ENCODE measurements at places on chromosomes 6 and 20.

GRCh38 chr20:35116258-35116657 lies 23.7 kb upstream of the TRPC4AP start:
- DNase-seq: no peak

DNA sequence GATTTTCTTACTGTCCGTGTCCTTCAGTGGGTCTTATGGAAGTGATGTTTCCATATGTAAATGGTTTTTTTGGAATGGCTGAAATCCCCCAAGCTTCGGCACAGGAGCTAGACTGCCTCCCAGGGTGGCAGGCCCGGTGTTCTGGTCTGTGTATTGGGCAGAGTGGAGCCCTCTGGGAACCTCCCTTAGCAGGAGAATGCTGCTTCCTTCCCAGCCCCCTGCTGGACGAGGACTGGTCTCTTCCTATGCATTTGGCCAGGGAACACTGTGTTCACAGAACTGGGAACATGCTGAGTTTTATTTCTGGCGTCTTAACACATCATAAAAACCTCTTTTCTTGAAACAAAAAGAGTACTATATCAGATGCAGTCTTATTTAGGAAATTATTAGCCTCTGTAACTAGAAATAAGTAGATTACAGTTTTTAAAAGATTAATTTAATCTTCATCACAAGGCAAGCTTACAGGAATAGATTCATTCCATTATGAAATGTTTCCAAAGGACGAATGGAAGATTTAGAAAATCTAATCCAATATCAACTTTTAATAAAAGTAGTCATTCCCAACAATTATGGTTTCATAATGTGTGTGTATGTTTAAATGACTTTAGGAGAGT lies 56.6 kb downstream of the SYTL3 start:
- no peak for DNase-seq

DNA sequence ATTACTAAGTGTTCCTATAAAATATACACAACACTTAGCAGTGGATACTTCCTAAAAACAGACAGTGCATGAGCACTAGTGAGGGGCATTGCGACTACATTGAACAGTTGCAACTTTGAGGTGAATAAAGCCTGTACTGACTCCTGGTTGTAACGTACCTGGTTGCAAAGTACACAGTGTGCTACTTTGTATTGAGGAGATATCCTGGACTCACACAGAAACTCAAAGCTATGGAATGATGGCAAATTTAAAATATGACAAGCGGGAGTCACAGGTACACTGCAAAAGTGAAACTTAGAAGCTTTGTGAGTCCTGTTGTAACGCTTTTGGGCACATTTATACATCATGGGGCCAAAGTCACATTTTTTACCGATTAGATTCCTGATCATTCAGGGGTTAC lies 55.6 kb upstream of the HLA-A start:
- no peak for DNase-seq

DNA sequence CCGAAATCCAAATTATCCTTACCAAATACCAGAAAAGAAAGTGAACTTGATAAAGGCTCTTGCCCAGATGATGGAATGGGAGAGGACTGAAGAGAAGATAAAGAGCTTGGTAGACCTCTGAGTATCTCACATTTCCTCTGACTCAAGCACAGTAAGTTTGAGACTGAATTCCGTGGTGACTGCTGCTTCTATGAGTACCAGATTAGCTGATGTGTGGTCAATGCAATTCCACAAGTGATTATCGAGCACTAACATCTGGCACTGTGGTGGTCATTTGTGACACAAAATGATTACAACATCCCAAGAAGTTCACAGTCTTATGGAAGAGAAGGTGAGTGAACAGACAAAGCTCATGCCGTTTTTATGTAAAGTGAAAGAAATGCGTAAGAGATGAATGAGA lies 2.6 kb upstream of the RPS6KA2 start:
- DNase-seq: no peak

- DNase-seq: no peak
Measured at GRCh38 chr6:54191461-54191860, 80.2 kb downstream of the MLIP start.

- no peak for DNase-seq
Measured at GRCh38 chr6:75268988-75269354, 15.6 kb downstream of the TMEM30A start.

GRCh38 chr6:54574671-54575070 lies 266.4 kb downstream of the TINAG start:
- DNase-seq: no peak

DNA sequence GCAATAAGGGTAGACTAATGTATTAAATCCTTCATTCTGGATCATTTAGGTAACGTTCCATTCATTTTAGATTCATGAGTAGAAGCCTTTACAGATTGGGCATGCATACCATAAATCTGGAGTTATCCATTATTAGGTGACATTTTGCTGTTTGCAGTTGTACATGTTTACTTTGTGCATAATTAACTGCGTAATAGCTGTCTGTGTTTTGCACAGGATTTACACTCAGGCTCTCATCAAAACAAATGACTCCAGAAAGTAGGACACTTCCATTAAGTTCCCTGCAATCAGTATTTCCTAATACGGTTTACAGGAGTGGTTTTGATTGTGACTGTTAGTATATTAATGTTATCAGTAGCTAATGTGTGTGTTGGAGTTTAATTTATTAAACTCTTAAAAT lies 997.4 kb downstream of the HACE1 start:
- no peak for DNase-seq

- no peak for DNase-seq
Measured at GRCh38 chr20:52494244-52494643, 302.7 kb upstream of the ZFP64 start.

- DNase-seq: no peak
Measured at GRCh38 chr6:155187106-155187505, 76.7 kb upstream of the CLDN20 start.

- no peak for DNase-seq
Measured at GRCh38 chr6:146041282-146041681, 12.4 kb downstream of the GRM1 start.

DNA sequence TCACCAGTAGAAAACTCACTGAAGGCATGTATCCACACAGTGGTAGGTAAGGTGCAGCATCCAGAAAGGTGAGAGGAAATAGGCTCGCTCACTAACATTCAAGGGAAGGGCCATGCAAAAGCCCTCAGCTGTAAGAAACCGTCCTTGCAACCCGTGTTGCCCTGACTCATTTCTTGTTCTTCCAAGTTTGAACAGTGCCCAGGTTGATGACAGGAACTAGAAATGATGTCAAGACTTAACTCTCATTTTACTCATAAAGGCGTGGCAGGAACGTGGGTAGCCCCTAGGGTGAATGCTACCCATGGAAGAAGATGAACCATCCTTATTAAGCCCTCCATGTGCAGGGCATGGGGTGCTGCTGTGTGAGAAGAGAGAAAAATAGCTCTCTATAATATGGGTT lies 187.6 kb downstream of the CD83 start:
- DNase-seq: no peak

DNA sequence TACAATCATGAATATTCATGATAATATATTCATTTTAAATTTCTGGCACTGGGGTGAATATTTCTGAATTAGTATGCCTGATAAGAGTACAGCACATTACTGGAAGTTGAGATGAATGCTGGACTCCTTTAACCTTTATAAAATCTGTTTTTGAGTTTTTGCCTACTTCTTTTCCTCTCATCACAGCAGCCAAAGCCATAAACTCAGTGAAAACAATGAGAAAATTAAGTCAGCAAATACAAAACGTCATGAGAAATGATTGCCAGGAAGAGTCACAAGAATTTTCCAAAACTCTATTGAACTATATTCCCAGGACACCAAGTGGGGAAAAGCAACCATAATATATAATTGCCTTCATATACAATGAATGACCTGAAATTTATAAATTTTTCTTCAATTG lies 837.6 kb downstream of the TBC1D32 start:
- no peak for DNase-seq

GRCh38 chr6:130696806-130697205 lies 130.4 kb upstream of the SMLR1 start:
- DNase-seq: no peak

- no peak for DNase-seq
Measured at GRCh38 chr6:144193181-144193580, 42.9 kb downstream of the STX11 start.

GRCh38 chr6:50707652-50708300 lies 5.5 kb upstream of the TFAP2D start:
- DNase-seq: no peak

GRCh38 chr6:132719736-132720448 lies 6.0 kb upstream of the VNN1 start:
- DNase-seq: no peak

DNA sequence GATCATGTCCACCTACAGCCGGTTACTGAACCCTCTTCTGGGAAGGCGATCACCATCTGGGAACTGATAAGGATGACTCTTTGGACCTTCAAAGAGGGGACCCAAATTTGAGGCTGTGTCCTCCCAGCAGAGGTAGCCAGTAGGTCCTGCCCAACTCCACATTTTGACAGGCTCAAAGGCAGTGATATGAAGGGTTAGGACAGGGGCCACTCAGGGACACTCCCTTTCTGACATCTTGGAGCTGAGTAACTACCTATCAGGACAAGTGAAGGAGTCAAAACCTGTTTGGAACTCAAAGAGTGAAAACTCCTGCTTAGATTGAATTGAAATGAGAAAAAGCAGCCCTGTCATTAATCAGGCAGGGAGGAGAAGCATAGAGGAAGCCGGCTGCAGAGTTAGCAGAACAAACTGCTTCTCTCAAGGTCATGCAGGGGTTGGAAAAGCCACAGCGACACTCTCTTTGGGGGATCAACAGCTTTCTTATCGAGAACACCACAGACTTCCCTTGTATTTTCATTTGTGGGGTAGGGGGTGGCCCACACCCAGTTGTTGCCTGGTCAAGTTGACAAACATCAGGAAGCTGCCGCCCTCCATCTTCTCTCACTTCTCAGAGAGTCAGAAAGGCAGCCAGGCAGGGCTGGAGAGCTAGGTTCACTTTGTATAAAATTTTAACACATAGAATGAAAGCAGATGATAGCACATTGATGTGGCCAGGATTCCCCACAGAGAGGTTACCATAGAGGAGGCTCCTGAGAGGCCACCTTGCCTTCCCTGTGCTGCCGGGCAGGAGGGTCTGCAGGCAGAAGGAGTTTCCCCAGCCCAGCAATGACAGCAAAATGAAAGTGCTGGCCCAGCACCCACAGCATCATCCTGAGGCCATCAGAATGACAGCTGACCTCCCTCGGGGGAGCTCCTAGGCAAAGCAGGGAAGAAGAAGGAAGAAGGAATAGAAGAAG lies 47.6 kb downstream of the AGPAT4 start:
- DNase-seq: no peak

DNA sequence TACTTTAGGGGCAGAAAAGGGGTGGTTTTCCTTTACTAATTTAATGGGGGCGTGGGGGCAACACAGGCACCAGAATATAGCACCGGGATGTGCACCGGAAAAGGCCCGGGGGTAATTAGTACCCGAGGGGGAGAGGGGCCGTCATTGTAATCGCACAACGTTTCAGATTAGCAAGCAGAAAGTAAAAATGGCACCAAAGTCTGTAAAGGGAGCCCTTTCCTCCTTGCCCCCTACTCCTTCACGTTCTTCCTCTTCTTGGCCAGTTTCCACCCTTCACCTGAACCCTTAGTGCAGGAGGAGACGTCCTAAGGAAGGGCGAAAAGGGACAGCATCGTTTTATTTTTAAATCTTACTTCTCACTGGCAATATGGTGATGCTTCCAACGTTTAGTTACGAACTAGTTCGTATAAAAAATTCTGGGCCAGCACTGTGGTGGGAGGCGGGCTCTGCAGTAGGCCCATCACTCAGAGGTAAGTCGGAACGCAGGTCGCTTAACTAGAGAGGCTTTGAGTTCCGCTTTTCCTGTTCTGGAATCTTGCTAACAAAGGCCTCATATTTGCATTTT lies 742 bp upstream of the CEP85L start:
- DNase-seq: no peak

- no peak for DNase-seq
Measured at GRCh38 chr6:168363811-168364792, 44.5 kb upstream of the DACT2 start.

- no peak for DNase-seq
Measured at GRCh38 chr6:136633355-136633754, 83.1 kb upstream of the MAP7 start.

DNA sequence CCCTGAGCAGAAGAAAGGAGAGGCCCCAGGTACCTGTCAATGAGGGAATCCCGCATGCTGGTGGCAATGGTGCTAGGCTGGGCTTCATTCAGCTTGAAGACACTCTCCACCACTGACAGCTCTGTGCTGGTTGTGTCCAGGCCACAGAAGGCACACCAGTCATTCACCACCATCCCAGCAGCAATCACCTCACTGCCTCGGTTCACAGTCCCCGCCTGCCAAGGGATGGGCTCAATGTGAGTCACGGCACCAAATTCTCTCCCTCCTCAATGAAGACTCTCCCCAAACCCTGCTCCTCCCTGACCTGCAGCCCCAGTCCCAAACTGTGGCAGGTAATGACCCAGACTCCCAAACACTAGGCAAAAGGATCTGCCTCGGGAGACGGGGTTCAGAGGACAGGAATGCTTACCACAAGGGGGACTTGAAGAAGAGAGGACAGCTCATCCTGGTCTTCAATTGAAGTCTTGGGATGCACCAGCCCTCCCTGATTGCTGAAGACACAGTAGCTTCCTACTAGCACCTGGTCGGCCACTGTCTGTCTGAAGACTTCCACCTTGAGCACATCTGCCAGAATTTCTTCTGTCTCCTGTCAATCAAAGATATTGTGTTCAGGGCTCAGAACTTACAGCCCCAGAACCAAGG lies 1.7 kb upstream of the MMP24OS start:
- no peak for DNase-seq

DNA sequence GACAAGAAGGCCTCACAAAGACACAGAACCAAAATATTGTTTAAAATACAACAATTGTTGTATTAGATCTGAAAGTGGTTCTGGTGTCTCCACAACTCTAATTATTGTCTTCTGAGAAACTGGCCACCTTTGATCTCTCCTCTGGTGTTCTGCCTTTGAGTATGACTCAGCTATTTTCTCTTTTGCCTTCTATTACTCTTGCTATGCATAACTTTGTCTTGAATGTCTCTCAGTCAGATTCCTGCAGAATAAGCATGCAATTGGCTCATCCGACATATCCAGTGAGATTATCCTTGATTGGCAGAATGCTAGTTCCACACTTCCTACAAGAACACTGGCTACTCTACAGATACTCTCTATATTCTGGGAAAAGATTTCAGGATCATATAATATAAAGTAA lies 14.3 kb upstream of the EPM2A start:
- DNase-seq: no peak

GRCh38 chr6:11615214-11615602 lies 77.7 kb downstream of the TMEM170B start:
- DNase-seq: no peak

DNA sequence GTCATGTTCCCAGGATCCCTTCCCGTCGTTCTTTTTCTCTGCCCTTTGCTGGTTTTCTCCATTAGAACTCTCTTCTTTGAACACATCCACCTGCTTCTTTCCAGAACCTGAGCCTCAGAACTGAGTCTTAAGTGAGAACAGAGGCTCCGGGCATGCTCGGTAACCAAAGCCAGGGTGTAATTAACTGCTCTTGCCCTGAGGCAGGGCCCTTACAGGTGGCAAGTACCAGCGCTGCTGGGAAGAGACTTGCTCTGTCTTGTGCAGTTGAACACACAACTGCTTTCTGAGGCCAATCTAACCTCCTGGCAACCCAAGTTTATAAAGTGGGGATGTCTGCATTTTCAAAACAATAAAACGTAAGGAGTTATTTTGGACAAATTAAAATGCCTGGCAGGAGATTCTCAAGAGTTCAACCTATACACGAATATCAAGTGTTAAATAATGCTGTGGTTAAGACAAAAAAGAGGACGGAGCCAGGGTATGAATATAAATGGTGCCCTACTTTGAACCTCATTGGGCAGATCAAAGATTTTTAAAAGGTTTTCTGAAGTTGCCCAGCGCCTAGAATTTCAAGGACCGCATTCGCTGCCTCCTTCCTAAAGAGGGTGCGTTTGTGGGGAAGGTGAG lies 12.4 kb upstream of the DEK start:
- no peak for DNase-seq

- DNase-seq: no peak
Measured at GRCh38 chr20:54475334-54476168, at the start of gene DOK5. TSS of gene DOK5 (plus strand) at chr20:54475593. CDS start at chr20:54475947, 354 bp downstream.
